Activated CD8-positive, alpha-beta memory T cell treated with anti-CD3 and anti-CD28 coated beads for 4 hours (primary cell): ENCODE measurements at places on chromosomes 6 and 20.

DNA sequence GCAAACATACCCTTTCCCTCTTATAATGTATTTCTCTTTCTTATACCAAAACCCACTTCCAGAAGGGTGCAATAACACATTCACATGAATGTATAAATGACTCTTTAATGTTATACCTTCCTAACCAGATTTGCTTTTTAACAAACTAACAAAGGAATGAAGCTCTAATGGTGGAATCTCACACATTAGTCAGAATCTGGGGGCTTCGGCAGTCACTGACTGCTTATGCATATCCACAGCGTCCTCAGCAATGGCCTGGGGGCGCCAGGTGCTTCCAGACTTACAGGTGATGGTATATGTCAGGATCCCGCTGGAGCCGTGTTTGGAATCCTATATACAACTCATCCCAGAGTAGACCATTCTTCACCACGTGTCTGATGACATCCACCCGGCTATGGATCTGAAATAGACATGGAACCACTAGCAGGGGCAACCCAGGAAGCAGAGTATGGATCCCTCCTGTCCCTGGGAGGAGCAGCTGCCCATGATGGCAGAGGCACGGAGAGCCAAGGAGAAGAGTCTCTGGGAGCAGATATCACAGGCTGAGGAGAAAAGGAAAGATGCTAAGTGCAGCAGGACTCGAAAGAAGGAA, 150.8 kb upstream of the RIPOR2 start:
- no peak for DNase-seq

- no peak for DNase-seq
These were observed 112.0 kb upstream of the CITED2 start for GRCh38 chr6:139486476-139486799.

- no peak for DNase-seq
These were observed 207.3 kb downstream of the OTOR start for GRCh38 chr20:16955462-16955861.

DNA sequence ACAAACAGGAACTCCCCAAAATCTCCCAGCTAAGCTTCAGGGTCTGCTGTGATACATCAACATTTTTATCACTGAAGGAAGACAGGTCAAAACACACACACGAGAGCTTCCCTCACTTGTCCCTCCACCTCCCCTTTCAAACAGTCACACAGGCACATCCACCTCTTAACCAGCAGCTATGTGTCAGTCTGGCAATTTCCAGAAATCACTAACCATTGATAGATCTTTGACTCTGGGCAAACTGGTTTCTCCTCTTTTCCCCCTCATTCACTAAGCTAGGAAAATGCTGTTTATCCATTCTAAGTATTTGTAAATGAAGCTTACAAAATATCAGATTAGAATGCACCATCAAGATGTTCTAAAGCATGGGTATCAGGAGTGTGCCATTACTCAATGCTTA, 87.8 kb downstream of the DCDC2 start:
- no peak for DNase-seq

DNA sequence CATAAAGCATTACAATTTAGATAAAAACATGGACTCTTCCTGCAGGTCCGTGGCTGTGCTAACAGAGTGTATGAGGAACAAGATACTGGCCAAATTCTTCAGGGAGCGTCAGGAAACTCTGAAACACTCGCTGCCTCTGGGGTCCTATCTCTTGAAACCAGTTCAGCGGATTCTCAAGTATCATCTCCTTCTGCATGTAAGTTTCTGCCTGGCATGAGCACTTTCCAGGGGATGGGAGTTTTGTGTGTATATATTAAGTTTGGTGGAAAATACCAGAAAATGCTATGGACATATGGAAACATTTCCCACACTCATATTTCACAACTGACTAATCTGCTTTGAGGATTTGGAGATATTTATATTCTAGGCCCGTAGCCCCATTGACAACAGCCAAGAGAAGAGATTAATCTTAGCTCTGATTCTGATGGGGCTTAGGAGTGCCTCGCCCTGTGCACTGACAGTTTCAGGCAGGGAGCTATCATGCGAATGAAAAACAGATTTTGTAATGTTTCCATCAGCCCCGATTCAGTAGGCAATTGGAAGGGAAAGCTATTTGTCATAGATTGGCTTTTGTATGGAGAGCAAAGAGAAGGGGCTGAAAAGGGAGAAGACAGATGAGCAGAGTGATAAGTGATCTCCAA, 64.7 kb upstream of the MTHFD1L start:
- no peak for DNase-seq

GRCh38 chr6:73727114-73727513, 31.1 kb downstream of the CD109 start:
- no peak for DNase-seq

DNA sequence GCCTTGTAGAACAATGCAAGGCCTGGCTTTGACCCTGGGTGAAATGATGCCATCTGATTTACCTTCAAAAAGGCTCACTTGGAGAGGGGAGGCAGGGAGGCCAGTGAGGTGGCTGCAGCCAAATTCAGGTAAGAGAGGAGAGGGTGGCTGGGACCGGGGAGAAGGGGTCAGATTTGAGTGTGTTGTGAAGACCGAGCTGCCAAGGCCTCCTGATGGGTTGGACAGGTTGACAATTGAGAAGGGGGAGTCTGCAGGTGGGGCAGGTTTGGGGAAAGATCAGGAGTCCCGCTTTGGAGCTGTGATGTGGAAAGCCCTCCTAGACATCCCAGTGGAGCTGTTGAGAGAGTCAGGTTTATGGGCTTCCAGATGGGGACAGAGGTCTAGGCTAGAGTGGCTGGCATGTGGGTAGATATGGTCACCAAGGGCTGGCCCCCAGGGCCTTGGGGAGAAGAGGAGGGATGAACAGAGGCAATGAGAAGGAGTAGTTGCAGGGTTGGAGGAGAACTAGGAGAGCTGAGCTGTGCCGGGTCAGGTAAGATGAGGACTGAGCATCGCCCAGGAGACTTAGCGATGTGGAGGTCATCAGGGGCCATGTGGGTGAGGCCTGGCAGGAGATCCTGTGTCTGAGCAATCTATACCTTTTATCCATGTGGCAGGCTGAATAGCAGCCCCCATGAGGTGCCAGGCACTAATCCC, 70.5 kb upstream of the TOX2 start:
- no peak for DNase-seq

DNA sequence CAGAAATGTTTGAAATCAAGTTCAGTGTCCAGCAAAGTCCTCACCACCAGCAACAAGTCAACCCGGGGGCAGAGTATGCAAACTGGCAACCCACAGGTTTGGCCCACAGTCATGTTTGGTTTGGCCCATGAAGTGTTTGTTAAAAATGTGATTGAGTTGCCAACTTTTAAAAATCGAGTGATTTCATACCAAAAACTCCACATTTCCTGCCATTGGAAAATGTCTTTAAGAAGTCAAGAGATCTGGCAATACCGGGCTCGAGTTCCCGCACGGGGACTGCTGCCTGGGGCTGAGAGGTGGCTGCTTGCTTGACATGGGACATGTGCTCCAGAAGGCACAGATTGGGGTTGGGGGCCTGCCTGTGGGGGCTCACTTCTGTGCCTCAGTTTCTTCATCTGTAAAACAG, 36.1 kb downstream of the PREX1 start:
- DNase-seq = no peak

- DNase-seq = no peak
These were observed 263.0 kb downstream of the ZNF217 start for GRCh38 chr20:53330601-53331140.

- no peak for DNase-seq
These were observed 173.7 kb upstream of the ZNF217 start for GRCh38 chr20:53767206-53767930.

DNA sequence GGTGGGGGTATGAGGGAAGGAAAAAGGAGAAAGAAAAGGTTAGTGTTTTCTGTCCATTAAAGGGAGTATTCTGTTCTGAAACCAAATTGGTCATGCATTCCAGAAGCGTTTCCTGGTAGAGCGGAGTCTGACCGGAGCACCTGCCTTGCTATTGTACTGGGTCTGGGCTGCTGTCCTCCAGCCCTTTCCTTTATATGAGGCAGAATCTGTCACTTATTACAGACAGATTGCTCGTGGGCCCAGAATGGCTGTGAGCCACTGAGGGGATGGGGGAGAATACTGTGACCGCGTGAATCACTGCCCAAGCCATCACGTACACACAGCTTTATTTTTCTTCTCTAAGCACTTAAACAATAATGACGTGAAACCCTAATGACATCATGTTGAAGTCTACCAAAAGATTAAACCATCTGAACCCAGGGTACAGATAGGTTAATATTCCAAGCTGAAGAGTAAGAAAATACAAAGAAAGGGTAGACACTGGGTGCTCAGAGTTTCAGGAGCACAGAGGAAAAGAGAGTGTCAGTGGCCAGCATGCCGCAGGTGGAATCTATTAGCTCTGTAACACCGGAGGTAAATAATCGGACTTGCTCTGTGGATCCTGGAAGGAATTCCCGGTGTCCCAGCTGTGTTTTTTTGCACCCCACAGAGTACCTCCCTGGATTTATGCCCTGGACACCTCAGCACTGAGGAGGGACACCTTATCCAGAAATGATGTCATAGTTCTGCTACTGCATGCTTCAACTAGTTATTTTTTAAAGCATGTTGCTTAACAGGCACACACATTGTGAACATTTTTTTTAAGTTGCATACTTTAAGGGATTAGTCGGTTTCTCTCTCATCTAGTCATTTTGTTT, 573.3 kb downstream of the PKHD1 start:
- no peak for DNase-seq

- no peak for DNase-seq
These were observed 272.0 kb downstream of the PACRG start for GRCh38 chr6:162999575-163000285.

DNA sequence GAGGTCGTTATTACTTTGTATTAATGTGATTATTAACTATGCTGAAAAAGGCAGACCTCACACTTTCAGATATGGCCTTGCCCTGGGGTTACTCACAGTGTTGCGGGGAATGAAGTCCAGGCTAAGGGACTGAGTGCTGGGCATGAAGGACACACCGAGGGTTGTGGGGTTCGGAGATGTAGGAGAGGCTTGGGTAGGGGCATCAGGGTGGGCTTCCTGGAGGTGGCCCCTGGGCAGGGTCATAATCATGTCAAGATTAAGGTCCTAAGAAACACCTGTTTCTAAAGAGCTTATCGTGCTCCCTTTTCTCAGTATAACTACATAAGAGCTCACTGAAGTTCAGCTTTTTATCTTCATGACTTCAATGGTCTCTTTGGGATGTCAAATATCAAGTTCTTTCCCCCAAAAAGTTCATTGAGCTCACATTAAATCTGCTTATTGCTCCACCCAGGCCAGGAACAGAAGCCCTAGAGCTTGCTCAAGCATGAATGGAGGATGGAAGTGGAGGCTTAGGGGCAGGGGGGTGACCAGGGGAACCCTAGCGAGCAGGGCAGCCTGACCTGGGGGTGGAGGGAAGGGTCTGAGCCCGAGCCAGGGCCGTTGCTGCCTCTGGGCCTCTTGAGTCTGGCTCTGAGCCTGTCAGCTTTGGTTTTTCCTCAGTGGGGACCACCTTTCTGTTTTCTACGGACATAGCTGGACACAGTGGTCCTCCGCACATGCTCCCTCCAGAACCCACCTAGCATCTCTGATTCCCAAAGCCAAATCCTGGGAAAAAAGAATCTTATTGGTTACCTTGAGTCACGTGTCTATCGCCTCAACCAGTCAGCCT, 37.3 kb upstream of the TGM2 start:
- no peak for DNase-seq

DNA sequence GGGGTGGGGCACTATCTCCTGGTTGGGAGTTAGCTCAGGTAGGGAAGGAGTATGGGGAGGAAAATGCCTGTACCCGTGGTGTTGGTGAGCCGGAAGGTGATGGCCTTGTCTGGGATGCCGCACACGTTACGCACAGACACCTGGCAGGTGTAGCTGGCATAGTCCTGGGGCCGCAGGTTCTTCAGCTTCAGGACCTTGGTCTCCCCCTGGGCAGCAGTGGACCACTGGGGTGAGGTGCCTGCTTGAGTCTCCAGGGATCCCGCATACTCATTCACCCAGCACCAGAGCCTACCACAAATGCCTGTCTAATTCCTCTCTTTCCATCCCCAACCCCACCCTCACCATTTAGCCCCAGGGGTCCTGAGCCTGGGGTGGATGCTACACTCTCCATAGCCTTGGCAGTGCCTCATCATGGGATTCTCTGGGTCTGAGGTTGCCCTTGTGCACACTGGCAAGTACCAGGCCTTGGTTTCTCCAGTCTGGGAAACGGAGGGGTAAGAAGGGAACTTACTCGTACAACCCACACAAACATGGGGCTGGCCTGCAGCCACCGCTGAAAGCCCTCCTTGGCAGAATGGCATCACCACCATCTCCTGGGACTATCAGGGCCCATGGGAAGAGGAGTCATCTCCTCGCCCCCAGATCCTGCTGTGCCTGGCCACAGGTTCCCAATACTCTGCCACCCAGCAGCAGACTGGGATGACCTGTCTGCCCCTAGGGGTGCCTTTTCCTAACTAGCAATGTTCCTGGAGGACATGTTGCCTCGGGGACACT, 42.8 kb downstream of the MDGA1 start:
- DNase-seq = no peak

GRCh38 chr6:3139090-3139903, 18.0 kb downstream of the TUBB2A start:
- DNase-seq = no peak

GRCh38 chr20:1087311-1087905, 31.0 kb upstream of the PSMF1 start:
- no peak for DNase-seq

DNA sequence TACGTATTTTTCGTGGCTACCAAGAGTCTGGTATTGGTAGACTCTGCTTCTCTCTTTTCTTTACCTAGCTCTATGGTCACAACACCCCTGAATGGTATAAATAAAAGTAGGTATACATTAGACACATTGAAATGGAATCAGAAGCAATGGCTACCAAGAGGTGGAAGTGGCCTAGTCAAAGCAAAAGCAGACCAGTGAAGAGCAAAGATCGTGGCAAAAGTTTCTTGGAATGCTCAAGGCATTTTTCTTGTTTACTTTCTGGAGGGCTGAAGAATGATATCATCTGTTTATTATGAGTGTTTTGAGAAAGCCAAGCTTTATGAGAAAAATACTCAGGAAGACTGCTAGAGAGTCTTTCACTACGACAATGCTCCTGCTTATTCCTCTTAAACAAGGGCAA, 28.6 kb upstream of the MOCS1 start:
- DNase-seq = no peak

DNA sequence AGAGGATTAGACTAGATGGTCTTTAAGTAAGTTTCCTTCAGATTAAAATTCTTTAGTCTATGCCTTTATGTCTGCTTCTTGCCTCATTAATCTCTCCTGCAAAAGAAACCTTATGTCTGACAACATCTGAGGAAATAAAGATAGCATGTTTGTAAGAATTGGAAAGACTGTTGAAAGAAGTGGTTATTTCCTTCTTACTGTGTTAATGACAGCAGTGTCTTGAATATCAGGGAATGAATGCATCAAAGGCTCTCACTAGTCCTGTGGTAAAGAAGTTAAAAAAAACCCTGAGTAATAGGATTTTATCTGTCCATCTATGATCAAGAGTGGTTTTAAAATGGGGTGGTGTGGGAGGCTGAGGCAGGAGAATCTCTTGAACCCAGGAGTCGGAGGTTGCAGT, 302.0 kb downstream of the PRL start:
- DNase-seq = no peak

- no peak for DNase-seq
These were observed 360.2 kb downstream of the PREX1 start for GRCh38 chr20:48467622-48468021.

- DNase-seq = no peak
These were observed 49.7 kb downstream of the PTPRA start for GRCh38 chr20:2922957-2923356.
